ENCODE measurements at places on chromosomes 7 and 10.

DNA sequence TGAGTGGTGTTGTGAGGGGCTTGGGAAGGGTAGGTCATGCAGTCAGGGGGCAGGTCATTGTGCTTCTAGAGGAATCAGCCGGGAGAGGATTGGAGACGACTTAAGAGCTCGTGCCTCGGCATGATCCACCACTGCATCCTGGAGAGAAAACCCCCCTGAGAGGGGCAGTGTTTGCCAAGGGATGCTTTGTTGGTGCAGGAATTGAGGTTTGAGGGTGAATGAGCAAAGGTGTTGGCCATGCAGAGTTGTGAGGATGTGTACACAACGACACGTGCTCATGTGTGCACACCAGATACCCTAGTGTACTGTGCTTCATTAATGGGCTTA lies 85.6 kb upstream of the ANLN start:
- DNase-seq = no peak

DNA sequence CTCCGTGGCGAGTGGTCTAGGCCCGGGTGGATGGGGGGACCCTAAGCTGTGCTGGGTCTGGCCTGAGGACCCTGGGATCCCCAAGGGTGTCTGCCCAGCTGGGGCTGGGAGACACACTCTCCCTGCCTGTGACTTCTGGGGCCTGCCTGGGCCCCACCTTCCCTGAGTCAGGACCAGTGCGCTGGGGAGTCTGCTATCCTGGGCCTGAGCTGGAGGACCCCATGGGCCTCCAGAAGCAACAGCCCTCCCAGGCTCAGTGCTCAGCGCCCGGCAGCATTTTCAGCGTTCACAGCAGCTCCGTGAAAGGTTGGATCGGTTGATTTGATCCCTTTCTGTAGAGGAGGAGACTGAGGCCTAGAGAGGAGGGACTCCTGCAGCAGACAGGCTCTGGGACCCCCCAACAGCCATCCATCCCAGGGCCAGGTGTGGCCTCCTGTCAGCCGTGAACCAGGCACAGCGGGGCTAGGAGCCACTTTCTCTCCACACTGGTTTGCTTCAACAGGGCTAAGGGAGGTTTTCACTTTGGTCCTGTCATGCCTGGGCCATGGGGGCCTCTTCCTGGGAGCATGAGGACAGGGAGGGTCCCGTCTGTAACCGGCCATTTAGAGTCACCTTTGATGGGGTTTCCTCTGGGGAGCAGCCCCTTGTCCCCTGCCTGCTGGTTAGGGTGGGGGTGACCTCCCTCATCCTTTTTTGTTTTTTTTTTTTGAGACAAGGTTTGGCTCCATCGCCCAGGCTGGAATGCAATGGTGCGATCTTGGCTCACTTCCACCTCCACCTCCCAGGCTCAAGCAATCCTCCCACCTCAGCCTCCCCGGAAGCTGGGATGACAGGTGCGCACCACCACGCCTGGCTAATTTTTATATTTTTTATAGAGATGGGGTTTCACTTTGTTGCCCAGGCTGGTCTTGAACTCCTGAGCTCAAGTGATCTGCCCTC lies 12.4 kb downstream of the FOXL3 start:
- DNase-seq = no peak

- DNase-seq = no peak
Measured at GRCh38 chr10:118412932-118413331, 70.8 kb upstream of the FAM204A start.

DNA sequence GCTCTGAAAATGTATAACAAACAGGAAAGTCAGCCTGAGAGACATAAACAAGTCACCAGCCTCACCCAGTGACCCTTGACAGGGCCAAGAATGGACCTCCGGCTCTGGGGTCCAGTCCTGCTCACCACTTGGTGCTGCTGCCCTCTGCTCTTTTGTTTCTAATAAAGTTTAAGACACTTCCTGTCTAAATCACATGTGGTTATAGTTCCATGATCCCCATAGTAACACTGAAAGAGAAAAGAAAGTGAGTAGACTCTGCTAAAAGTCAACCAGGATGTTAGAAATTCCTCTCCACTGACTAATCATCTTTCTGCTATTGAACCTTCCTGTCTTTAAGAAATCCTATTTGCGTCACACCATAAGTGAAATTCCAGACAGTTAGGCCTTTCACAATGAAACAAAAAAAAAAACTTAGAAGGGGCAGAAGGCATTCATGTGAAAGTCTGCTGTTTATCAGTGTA lies 179.2 kb upstream of the BET1 start:
- no peak for DNase-seq

- no peak for DNase-seq
Measured at GRCh38 chr10:34001087-34001580, 666.7 kb upstream of the NRP1 start.

- DNase-seq = no peak
Measured at GRCh38 chr10:120894556-120894955, 43.4 kb downstream of the WDR11 start.

- no peak for DNase-seq
Measured at GRCh38 chr7:43546231-43546630, 36.7 kb upstream of the STK17A start.

DNA sequence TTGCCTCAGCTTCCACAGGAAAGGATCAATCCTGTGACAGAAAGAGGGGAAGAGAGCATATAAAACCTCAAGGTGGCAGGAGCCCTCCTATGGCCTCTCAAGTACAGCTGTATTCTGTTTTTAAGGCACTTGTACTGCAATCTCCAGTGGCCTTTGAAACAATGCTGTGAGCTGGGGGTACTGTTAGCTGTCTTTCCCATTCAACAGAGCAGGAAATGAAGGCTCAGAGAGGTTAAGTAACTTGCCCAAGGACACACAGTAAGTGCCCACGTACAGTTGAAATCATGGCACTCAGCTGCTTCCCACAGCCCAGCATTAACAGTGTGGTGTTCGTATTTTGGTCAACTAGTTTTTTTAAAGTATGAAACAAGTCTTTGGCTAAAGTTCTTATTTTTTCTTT lies 34.0 kb downstream of the DUSP5 start:
- no peak for DNase-seq

Measured in transverse colon (tissue), 4 donors.